Dermis blood vessel endothelial cell (primary cell): ENCODE measurements at places on chromosomes 12 and 14. TPM values are rescaled to one million over a fixed set of nuclear protein-coding genes. Genes with fewer than 3 reads are reported as not detected.

Gene CKB
- 2.6 and 3.2 TPM in 2 replicates for total RNA-seq

GRCh38 chr12:108040947-108041346 lies 88.1 kb upstream of the WSCD2 start:
- no peak for DNase-seq

- no peak for DNase-seq
Measured at GRCh38 chr12:1890810-1891209, 27.6 kb downstream of the CACNA2D4 start.

GRCh38 chr14:87067061-87067460 lies 925.9 kb downstream of the GALC start:
- no peak for DNase-seq

DNA sequence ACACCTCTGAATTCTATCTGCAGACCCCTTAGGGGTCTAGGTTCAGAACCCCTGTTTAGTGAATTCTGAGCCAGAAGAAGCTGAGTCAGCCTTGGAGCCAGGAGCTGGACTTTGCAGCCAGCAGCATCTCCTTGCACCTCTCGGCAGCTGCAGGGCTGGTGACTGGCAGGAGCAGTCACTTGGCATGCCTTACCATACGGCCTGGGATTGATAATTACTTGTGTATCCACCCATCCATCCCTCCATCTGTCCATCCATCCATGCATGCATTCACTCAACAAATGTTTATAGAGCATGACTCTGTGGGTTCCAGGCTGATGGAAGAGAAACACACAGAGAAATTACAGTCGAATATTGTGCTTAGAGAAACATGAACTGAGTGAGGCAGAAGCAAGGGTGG lies 67.5 kb upstream of the PRIMA1 start:
- DNase-seq: no peak

Gene PTPRO
- not detected in 2 replicates for total RNA-seq

GRCh38 chr14:31787377-31787776 lies 226.2 kb downstream of the NUBPL start:
- peak; percentile 16 for DNase-seq

- peak; percentile 13 for DNase-seq
Measured at GRCh38 chr14:68174446-68174845, 354.9 kb downstream of the RAD51B start.

Gene C3AR1
- 0.09 TPM in 1 of 2 replicates, not detected in the other for total RNA-seq

Gene B3GNT4
- total RNA-seq: 0.17 TPM in 1 of 2 replicates, not detected in the other

Gene MEG3
- 0.65 and 2.2 TPM in 2 replicates for total RNA-seq

Gene TAS2R14
- 0.74 and 2.0 TPM in 2 replicates for total RNA-seq

- DNase-seq: peak; percentile 85
Measured at GRCh38 chr14:103808403-103809001, 38.9 kb downstream of the PPP1R13B start.

GRCh38 chr14:98182393-98183055 lies 1089.5 kb downstream of the BCL11B start:
- DNase-seq: no peak

Gene PLEKHH1
- 0.09 and 1.0 TPM in 2 replicates for total RNA-seq
